CD4-positive, alpha-beta T cell treated with Interleukin-17A for 1 hour (primary cell): ENCODE measurements at places on chromosomes 16 and 17.

- DNase-seq: no peak
These were observed 39.7 kb downstream of the ARHGAP17 start for GRCh38 chr16:24975428-24975889.

DNA sequence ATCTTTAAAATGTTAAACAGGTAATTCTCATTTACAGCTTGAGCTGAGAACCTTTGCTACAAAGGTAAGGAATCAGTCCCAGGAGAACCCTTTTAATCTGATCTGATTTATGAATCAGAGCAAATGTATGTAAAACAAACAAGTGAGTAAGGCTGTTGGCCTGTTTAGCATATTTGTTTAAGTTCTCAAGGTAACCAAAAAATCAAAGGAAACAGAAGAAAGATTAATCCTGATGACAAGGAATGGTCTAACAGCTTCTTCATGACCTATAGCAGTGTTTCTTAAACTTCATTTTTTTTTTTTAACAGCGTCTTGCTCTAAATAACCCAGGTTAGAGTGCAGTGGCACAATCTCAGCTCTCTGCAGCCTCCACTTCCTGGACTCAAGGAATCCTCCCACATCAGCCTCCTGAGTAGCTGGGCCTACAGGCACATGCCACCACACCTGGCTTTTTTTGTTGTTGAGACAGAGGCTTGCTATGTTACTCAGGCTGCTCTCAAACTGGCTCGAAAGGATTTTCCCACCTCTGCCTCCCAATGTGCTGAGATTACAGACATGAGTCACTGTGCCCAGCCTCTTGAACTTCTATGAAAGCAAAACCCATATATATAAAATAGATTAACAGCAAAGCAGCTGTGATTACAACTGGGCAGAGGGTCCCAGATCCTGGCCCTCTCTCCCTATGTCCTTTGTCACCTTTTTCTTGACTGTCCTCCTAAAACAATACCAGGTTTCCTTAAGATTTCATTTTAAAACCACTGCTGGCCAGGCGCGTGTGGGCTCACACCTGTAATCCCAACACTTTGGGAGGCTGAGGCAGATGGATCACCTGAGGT lies 5.1 kb upstream of the JPT1 start:
- DNase-seq: no peak

- DNase-seq: no peak
These were observed 95.7 kb upstream of the SOX9 start for GRCh38 chr17:72025113-72025512.

GRCh38 chr17:7929158-7930023 lies at the start of gene KCNAB3:
Gene KCNAB3, minus strand, starts transcription at chr17:7929856. Its CDS starts 421 bp downstream, at chr17:7929435.
- DNase-seq: peak; percentile 67

DNA sequence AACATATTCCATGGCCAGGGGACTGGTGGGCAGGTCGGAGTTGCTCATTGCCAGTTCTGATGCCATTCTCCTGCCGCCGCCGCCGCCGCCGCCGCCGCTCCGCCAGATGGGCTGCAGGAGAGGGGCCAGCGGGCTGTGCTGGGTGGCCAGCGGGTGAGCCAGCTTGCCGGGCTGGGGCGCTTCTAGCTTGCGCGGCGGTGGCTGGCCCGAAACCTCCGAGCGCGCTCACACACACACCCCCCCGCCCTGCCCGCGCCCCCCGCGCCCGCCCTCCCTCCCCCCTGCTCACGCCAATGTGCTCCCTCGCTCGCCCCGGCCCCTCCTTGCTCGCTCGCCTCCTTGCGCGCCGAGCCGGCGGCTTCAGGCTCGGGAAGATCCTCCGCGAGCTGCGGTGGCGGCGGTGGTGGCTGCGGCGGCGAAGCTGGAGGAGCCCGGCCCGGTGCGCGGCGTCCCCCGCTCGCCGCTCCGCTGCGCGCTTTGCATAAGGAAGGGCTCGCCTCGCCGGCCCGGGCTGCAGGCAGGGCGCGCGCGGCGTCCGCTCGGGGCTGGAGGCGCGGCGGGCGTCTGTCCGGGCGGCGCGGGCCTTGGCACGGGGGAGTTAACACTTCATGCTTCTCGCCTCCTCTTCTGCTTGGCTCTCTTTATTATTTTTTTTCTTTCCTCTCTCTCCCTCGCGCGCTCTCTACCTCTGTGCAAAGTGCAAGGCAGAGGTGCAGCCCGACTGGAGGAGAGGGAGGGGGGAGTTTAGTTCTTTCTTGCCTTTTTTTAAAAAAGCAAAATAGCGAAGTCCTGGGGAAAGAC lies 500 bp downstream of the MAF start:
- no peak for DNase-seq

GRCh38 chr16:69314534-69314933 lies 3.4 kb downstream of the VPS4A start:
- DNase-seq: no peak

GRCh38 chr16:49458243-49458642 lies 84.6 kb downstream of the C16orf78 start:
- no peak for DNase-seq

DNA sequence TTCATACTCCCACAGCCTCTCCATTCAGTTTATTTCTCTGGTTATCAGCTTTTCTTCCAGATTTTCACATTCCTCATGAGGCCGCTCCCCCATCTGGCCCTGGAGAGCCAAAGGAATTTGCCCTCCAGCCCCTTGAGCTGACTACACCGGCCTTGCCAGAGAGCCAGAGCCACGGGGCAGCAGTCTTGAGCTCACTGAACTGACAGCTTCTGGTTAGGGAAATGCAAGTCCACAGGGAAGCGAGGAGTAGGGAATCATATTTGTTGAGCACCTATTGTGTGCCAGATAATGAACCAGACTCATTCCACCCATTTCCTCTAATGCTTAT lies 102.4 kb downstream of the ABCC12 start:
- no peak for DNase-seq

GRCh38 chr16:82626791-82627261 lies at the start of gene CDH13:
Gene CDH13, plus strand, starts transcription at chr16:82626969.
- DNase-seq: no peak

DNA sequence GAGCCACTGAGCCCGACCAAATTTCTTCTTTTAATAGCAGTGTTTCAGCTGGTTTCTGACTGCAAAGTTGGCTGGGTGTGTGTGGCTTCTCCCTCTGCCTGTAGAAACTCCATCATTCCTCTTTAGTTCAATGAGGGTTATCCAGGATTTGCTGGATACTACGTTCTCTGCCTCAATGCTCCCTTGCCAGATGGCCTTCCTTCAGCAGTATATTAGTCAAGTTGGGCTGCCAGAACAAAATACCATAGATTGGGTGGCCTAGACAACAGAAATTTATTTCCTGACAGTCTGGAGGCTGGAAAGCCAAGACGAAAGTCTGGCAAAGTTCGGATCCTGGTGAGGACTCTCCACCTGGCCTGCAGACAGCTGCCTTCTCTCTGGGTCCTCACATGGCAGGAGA lies 103.7 kb downstream of the NOG start:
- no peak for DNase-seq

GRCh38 chr17:40103688-40104087 lies 3.3 kb upstream of the NR1D1 start:
- DNase-seq: peak; percentile 30

DNA sequence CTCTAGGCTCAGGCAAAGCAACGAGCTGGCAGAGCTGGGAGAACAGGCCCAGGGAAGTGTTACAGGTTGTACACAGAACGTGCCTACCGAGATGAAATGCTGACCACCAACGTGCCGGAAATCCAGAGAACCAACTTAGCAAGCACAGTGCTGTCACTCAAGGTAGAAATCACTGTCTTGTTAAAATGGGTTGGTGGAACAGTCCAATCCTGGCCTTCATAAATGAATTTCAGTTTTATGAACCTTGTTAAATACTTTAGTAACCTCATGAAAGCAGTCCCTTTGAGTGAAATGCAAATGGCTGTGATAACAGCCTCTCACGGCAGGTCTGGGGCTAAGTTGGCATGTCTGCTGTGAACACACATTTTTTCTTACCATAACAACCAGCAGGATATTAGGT lies 29.0 kb downstream of the ETV4 start:
- DNase-seq: no peak

DNA sequence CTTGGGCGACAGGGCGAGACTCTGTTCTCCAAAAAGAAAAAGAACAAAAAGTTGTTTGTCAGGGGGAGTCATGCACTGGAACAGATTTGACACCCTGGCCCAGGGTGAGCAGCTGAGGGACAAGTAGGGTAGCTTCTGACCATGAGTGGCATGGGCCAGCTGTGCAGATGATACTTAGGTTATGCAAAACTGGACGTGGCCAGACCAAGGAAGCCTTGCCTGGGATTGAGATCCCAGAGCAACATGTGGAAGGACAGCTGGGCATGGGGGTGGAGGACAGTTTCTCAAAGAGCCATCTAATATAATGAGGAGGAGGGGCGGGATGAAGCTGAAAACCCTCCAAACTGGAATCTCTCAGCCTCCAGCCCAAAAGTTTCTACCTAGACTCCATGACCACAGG lies 19.6 kb upstream of the SLC35B1 start:
- DNase-seq: no peak

DNA sequence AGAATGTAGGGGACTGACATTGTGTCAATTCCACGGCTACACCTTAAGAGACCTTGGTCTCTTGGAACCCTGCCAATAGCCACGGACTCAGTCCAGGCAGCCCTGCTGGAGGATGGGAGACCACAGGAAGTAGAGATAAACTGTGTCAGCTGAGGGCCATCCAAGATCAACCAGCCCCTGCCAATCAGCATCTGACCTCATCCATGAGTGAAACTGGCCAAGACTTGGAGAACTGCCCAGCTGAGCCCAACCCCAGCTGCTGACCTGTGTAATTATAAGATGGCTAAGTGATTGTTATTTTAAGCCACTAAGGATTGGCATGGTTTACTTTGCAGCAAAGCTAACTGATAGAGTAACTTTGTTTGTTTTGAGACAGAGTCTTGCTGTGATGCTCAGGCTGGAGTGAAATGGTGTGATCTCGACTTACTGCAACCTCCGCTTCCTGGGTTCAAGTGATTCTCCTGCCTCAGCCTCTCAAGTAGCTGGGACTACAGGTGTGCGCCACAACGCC lies 13.3 kb upstream of the YWHAE start:
- DNase-seq: no peak

DNA sequence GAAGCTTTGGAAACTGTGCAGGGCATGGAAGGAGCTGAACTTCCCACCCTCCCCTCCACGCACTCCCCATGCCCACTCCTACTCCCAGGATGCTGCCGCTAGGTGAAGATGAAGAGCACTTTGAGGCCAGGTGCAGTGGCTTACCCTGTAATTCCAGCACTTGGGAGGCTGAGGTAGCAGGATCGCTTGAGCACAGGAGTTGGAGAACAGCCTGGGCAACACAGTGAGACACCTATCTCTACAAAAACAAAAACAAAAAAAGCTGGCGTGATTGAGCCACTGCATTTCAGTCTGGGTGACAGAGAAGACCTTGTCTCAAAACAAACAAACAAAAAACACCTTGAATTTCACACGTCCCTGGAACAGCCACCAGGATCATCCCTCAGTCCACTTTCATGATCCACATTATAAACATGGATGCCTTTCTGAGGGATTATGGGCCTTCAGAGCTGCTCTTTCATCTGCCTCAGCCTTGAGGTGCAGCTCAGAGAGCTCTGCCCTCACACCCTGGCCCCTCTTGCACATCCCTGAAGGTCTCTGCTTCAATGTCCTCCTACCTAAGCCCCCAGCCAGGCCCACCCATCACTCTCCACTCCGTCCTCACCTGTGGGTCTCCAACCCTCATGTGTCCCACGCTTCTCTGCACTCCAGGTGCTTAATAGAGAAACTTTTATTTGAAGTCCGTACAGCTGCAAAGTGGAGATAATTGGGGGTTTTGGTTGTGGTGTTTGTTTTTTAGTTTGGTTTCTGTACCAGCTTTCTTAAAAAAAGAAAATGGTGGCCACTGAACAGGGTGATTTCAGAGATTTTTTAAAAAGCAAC lies 25.8 kb downstream of the PHB1 start:
- no peak for DNase-seq

DNA sequence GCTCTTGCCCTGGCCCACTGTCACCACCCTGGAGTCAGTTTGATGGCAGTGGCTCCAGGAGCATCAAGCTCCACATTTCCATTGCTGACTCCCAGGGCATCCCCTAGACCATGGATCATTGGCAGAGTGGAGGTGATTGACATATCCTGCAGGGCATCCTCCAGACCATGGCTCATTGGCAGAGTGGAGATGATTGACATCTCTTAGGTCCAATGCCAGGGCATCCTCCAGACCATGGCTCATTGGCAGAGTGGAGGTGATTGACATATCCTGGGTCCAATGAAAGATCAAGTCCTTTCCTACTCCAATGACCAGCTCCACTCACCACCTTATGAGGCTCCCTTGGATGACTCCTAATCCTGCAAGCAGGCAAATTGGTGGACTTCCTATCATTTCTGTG lies 174.3 kb upstream of the NLRP1 start:
- DNase-seq: no peak

DNA sequence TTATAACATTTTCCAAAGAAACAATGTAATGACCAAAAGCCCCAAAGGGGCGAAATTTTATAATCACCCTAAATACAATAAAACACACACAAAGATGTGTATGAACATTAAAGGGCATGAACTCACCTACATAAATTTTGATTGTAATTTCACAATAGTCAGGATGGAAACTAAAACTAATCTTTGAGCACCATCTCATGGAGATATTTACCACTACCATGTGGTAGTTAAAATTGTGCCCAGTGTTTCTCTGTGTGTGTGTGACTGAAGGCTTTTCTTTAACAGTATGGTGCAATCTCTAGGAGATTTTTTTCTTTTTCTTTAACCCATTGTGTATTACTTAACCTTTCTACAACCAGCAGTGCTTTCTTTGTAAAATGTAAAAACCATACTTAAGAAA lies 19.7 kb upstream of the MEIOC start:
- DNase-seq: peak; percentile 6
